Fibroblast of skin of back (primary cell): ENCODE measurements at places on chromosomes 6 and 20.

DNA sequence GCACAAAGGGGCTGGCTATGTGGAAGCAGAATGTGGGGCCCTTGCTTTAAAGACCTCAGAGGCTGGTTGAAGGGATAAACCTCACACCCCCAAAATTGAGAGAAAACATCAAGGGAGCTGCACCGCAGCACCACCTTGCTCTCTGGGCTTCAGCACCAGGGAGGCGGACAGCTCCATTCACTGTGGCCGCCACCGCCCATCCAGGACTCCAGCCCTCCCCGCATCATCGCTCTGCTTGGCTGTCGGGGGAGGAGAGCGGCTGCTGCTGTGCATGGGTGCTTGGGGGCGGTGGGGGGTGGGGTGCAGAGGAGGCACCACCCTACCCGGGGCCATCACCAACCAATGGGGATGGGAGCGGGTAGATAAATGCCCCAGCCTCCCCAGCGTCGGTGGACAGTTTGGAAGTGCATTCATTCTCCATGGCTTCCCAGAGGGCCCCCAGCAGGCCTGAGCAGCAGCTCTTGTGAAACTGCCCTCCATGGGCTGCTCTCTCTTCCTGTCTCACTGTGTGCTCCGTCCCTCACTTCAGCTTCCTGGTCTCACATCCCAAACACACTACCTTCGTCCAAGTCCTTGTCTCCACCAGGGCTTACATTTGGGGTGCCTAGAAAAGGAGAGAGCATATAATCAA is 75.7 kb upstream of the BHLHE23 start:
- DNase-seq = peak; percentile 38

- no peak for DNase-seq
These were observed 28.5 kb upstream of the IFNGR1 start for GRCh38 chr6:137247724-137248123.

DNA sequence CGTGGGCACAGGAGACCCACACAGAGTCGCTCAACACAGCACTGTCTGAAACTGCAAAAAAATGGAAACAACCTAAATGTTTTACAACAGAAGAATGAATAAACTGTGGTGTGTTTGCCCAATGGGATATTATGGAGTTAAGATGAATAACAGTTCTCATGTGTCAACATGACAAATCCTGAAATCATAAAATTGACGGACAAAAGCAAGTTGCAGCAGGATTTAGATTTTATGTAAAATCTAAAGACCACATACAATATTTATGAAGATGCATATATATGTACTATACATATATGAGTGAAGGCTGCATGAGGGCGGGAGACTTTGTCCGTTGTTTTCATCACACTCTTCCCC is 79.7 kb downstream of the GRM4 start:
- DNase-seq = no peak

DNA sequence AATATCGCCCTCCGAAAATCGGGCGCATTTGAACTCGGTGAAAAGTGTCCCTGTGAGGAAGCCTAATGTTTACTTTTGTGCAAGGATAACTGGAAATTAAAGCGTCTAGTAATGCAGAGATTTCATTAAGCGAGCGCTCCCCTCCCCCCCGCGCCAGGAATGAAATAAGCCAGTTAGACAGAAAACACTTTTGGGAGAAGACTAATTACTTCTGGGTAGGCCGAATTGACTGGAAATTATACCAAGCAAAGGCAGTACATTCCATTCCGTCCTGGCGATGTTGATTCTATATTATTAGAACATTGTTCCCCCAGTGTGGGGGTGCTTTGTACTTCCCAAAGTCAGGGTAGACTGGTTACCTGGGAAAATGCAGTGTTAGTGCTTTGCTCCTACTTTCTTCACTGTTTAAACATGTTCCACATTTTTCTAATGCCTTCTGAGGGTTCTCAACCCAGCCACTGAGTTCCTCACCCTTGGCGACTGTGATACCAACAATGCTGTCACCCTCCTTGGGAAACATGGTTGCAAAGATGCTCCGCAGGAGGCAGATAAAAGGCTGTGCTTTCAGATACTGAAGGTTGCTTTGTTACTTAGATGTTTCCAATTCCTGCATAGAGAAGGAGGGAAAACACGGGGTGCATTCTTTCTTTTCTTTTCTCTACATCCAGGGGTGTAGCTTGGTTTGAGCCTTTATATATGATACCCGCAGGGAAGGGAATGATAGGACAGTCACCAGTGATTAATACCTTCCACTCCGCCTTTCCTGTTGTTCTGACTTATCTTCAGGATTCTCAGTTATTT is 2.6 kb downstream of the GJA1 start:
- DNase-seq = peak; percentile 80

GRCh38 chr20:37251825-37252477 is 9.7 kb downstream of the GHRH start:
- DNase-seq = no peak

GRCh38 chr6:98824162-98824901 is 10.0 kb upstream of the POU3F2 start:
- DNase-seq = no peak

GRCh38 chr20:37816726-37817125 is 86.2 kb upstream of the VSTM2L start:
- DNase-seq = no peak

GRCh38 chr6:23535101-23535500 is 590.9 kb upstream of the NRSN1 start:
- DNase-seq = peak; percentile 9

- peak; percentile 9 for DNase-seq
These were observed 235.9 kb downstream of the TFAP2C start for GRCh38 chr20:56865055-56865454.

DNA sequence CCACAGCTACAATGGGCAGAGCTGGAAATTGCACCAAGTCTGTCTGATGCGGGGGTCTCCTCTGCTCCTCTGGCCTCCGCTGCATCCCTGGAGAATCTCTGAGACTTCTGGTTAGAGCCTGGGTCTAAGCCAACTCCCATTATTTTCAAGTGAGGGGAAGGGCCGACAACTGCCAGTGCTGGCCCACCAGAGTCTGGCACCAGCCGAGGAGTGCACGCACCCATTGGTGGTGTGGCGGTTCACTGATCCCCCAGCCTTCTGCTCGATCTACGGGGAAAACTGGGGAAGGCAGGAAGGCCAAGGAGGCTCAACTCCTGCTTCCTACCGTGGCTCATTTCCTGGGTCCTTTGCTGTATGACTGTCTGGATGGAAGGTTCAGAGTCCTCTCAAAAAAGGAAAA is 6.2 kb downstream of the NQO2 start:
- DNase-seq = no peak

DNA sequence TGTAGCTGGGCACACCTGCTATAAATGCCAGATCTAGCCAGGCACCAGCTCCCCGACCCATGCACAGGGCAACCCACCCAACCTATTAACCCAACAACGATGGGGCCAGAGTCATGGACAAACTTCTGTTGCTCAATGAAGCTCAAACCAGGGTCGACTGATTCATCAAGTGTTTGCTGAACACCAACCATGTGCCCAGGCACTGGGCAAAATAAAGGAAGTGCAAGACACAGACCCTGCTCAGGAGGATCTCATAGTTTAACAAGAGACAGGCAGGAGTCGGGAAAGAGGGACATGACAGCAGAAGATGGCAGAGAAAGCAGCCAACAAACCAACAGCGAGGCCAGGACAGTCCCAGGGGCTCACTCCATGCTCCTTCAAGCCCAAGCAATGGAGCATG is 18.8 kb downstream of the KCNK5 start:
- DNase-seq = no peak

GRCh38 chr6:108127826-108128225 is 38.0 kb upstream of the NR2E1 start:
- peak; percentile 37 for DNase-seq

GRCh38 chr6:13380761-13381160 is 52.4 kb upstream of the TBC1D7 start:
- no peak for DNase-seq

GRCh38 chr6:130520221-130520620 is 154.4 kb downstream of the TMEM200A start:
- DNase-seq = peak; percentile 27

DNA sequence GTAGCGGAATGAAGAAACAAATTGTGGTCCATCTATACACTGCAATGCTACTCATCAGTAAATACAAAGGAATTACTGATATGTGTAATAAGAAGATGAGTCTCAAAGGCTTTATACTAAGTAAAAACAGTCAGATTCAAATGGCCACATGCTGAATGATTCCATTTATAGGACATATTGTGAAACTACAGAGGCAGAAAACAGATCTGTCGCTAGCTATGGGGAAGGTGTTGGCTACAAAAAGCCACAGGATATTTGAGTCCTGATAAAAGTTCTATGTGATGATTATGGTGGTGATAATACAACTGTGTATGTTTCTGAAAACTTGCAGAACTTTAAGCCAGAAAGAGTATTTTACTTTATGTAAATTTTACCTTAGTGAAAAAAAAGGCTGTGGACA is 313.2 kb downstream of the HDGFL1 start:
- DNase-seq = no peak

DNA sequence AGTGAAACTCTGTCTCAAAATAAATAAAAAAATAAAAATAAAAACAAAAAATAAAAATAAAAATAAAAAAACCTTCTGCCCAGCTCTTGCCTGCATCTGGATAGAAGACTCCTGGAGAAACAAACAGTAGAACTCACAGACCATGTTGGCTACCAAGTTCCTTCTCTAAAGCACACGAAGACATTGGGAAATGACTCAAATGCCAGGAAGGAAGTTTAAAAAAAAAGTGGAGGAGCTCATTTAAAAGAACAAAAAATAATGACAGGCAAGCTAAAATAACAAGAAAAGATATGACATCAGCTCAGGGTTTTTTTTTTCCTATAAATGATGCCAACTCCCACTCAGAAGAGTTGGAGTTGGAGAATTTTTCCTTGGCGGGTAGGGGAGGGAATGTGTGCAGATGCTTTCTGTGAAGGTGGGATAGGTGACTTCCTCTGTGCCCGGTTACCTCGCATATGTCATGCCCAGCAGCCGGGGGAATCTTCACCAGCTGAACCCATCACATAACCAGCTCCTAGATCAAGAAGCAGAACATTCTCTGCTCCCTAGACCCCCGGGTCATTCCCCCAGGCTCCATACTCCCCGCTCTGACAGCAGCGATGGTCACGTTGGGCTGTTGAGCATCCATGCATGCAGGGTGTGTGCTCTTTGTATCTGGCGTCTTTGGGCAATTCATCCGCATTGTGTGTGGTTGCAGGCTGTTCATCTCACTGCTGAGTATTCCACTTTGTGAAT is 17.3 kb upstream of the CD93 start:
- peak; percentile 51 for DNase-seq

DNA sequence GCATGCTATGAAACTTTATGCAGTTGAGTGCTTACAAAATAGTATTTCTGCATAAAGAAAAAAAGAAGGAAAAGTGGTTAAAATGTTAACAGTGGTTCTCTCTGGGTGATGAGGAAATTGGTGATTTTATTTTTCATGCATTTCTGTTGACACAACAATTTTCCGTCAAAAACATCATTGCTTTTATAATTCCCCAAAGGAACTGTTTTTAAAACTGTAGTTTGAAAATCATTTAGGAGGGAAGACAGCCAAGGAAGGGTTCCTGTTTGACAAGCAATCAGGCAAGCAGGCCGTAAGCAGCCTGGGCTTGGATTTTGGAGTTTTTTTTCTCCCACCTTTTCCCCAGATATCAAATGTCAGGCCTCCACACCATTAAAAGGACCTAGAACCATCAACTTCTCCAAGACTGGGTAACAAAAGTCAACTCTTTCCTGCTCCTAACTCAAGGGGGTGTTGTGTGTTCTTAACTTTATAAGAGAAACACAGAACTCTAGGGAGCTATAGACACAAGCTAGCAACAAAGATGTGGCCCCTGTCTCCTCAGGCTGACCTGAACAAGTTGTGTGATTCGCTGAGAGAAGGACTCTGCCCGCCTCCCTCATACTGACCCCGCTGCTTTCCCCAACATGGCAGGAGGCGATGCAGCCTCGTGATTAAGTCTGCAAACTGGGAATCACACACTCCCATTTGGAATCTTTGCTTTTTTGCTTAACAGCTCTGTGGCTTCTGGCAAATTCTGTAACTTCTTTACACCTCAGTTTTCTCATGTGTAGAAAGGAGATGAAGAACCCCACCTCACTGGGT is 146.6 kb downstream of the BCAS1 start:
- no peak for DNase-seq

- DNase-seq = peak; percentile 95
These were observed 197.9 kb upstream of the GRIK2 start for GRCh38 chr6:101195588-101195987.
